ENCODE measurements at places on chromosomes 12 and 14.

DNA sequence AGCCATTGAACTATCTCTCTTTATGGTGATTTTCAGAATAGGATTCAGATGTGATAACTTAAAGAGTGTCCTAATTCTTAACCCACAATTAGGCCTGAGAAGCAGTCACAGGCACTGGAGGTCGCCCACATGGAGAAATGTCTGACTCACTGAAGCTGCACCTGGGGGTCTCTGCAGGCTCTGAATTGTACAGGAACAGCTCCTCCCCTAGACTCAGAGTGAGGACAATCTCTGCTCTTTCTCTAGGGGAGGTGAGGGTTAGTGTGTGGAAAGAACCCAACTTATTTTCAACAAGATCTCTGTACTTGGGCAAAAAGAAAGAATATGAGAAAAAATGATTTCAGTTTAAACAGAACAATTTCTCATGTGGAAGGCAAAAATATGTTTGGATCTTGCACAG lies 1124.6 kb downstream of the TMEM121 start:
- no peak for DNase-seq

- DNase-seq = no peak
These were observed 73.3 kb downstream of the CCDC92 start for GRCh38 chr12:123899368-123899767.

DNA sequence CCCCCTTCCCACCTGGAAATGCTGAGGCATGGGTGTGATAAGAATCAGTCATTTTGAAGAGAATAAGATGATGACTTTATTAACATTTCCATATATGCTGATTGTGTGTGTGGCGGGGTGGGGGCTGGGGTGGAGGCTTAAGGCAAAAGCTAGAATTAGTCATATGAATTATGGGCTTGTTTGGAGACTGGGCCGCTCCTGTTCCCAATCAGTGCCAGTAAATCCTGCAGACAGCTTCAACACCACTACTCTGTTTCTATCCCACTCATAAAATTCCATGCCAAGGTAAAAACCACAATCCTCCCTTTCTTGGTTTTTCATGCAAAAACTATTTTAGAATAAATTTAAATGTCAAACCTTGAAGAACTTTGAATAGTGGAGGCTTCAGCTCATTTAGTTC lies 29.9 kb upstream of the SLC38A2 start:
- no peak for DNase-seq

- no peak for DNase-seq
These were observed 26.7 kb downstream of the CLECL1 start for GRCh38 chr12:9706086-9706685.

GRCh38 chr12:67472539-67472938 lies 176.0 kb upstream of the DYRK2 start:
- no peak for DNase-seq

GRCh38 chr12:57571926-57572762 lies 18.8 kb upstream of the PIP4K2C start:
- DNase-seq = no peak

DNA sequence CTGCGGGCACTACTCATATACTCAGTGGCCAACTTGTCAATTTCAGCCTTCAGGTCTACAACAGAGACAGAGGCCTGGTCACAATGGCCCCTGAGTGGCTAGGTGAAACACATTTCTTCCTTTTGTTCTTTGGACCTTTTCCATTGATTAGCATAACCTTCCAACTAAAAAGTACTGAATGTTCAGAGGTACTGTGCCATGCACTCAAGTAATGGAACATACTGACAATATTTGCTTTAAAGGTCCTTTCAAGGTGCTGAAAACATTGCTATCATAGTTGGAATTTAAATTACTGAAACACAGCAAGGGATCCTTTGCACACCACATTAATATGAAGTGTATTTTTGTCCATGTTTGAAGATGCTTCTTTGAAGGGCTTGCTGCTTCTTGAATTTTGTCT lies 6.1 kb upstream of the ACRBP start:
- DNase-seq = no peak

DNA sequence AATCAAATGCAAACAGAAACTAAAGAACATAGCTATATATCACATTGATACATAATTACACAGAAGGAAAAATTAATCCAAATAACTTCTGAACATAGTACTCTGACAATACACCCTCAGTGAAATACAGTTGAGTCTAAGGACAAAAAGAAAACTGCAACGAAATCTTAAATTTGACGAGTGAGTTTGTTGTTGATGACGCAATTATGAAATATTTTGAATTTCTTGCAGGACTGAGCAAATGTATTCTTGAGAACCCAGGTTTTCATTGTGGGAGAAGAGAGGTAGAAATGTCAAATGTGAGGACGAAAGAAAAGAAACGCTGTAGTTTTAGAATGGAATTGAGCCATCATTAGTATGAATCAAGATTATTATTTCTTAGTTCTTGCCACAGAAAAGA lies 46.3 kb downstream of the EGLN3 start:
- DNase-seq = no peak

DNA sequence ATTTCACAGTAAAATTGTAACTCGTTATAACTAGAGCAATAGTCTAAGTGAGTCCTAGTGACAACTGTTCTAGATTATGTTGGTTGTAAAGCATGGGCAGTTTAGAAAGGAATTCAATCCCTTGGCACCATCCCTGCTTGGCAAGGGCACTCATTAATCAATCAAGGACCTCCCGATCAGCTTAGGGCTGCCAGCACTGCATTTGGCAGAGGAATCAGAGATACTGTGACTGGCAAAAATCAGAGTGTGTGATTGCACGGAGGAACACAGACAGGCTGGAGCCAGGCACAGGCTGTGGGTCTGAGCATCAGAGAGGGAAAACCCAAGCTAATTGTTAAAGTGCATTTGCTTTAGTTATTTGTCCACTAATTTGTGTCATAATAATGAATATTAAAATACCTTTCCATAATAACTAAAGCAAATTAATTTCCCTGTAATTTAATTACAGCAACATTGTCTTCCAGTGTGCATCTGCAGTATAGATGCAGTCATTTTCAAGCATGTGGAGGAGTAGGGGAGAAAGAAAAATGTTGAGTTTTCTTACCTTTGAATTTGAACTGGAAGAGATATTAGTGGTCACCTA lies 3.2 kb upstream of the EGLN3 start:
- DNase-seq = no peak

DNA sequence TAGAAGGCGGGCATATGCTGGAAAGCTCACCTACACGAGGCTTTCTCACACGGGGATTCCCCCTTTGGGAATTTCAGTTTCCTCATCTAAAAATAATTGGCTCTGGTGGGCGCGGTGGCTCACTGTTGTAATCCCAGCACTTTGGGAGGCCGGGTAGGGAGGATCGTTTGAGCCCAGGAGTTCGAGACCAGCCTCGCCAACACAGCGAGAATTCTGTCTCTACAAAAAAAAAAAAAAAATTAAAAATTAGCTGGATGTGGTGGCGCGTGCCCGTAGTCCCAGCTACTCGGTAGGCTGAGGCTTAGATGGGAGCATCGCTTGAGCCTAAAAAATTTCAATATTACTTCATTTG lies 400 bp upstream of the NDUFA12 start:
- DNase-seq = no peak

DNA sequence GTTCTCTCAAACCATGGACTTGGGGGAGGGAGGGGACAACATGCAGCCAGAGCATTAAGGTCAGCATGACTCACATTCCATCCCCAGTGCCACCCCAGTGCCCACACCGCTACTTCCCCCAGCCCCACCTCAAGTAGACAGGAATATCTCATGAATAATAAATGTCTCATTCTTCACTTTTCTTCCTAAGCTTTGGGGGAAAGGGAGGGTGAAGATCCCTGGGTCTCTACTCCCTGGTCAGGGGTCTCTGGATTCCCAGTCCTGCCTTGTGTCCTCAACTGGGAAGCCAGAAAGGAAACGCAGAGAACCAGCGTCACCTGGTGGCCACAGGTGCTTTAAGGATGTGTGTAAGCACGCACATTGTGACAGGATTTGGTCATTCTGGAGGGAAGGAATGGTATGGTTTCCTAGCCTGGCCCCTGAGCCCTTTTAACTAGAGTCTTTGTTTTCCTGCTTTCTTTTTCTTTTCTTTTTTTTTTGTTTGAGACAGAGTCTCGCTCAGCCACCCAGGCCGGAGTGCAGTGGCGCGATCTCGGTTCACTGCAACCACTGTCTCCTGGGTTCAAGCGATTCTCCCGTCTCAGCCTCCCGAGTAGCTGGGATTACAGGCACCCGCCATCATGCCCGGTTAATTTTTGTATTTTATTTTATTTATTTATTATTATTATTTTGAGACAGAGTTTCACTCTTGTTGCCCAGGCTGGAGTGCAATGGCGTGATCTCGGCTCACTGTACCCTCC lies 3.4 kb downstream of the GPR84 start:
- DNase-seq = peak; percentile 73

DNA sequence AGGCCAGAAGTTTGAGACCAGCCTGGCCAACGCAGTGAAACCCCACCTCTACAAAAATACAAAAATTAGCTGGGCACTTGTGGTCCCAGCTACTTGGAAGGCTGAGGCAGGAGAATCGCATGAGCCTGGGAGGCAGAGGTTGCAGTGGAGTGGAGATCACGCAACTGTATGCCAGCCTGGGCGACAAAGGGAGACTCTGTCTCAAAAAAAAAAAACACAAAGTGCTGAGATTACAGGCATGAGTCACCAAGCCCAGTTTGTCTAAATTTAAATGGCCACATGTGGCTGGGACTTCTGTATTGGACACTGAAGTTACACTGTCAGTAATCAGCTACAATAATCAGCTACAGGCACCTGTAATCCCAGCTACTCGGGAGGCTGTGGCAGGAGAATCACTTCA lies 100.9 kb upstream of the AEBP2 start:
- DNase-seq = no peak

DNA sequence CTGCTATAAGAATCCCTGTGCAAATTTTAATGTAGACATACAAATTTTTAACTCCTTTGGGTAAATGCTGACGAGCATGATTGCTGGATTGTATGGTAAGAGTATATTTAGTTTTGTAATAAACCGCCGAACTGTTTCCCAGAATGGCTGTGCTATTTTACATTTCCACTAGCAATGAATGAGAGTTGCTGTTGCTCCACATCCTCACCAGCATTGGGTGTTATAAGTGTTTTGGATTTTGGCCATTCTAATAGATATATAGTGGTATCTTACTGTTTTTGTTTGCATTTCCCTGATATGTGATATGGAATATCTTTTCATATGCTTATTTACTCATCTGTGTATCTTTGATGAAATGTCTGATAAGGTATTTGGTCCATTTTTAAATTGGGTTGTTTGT lies 23.7 kb downstream of the ETNK1 start:
- no peak for DNase-seq

GRCh38 chr12:49032276-49032675 lies 13.7 kb upstream of the PRKAG1 start:
- DNase-seq = no peak

DNA sequence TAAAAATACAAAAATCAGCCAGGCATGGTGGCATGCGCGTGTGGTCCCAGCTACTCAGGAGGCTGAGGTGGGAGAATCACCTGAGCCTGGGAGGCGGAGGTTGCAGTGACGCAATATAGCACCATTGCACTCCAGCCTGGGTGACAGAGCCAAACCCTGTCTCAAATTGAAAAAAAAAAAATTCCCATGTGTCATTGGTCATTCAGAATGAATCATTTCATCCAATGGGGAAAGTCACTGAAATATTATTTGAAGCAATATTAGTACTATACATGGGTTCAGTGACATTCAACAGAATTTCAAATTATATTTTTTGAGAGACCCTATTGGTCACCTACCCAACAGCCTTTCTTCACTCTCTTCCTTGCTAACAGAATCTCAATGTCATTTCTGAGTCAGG lies 276.1 kb downstream of the ITPR2 start:
- DNase-seq = no peak

DNA sequence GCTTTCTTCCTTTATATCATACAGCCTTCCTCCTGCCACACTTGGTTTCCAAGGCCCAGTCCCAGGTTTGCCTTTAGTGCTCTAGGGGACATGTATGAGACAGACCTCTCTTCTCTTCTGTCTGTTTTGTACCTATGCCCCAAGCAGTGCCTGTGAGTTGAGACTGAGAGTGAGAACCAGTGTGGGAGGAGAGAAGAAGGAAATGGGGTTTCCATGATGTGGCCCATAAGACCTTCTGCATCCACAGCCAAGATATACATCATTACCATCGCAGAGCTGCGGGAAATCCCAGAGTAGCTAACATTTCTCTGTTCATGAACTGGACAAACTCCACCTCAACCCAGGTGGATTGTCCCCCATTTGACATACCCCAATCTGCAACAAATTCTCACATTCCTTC lies 2.8 kb downstream of the TESPA1 start:
- DNase-seq = no peak

DNA sequence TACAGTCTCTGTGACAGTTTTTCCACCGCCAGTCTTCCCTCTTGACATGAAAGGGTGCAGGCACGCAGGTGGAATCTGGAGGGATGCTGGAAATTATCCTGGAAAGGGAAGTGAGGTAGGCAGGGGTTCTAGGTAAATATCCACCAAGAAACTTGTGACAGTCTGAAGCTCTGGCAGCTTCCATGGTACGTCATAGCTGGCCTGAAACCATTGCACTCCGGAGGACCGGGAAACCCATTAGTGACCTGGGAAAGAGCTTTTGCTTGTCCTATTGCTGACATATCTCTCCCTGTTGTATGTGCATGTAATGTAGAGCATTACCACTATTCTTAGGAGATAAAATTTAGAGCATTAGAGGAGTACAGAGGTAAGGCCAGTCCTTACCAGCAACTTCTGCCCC lies 275.9 kb downstream of the EGLN3 start:
- DNase-seq = no peak

GRCh38 chr12:68455691-68456345 lies 123.7 kb upstream of the MDM1 start:
- no peak for DNase-seq

DNA sequence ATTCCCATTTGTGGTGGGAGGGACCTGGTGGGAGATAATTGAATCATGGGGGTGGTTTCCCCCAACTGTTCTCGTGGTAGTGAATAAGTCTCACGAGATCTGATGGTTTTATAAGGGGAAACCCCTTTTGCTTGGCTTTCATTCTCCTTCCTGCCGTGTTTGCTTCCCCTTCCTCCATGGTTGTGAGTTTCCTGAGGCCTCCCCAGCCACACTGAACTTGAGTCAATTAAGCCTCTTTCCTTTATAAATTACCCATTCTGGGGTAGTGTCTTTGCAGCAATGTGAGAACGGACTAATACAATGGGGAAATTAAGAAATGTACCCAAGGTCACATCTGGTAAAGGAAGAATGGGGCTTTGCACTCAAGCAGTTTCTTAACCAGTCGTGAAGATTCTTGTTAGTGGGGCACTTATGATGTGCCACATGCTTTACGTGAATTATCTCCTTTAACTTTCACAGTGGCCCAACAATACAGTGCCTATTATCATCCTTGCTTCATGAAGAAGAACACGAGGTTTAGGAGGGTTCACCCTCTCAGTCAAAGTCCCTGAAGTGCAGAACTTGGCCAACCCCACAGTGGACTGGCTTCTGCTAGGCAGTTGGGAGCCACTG lies 234.3 kb downstream of the EFCAB11 start:
- DNase-seq = no peak

GRCh38 chr12:22413592-22413991 lies 79.1 kb upstream of the ST8SIA1 start:
- DNase-seq = no peak

All from HEK293T (cell line).